Activated CD4-positive, alpha-beta T cell treated with anti-CD3 and anti-CD28 coated beads, Interleukin-2, Interleukin-4, amounts not matched to agents 100 ng/mL and 50 ng/mL, durations not matched to agents 16 hours and 8 hours (primary cell): ENCODE measurements at places on chromosomes 7 and 10.
A peak's percentile ranks its signal among the peaks of the same experiment; 100 is the strongest.

DNA sequence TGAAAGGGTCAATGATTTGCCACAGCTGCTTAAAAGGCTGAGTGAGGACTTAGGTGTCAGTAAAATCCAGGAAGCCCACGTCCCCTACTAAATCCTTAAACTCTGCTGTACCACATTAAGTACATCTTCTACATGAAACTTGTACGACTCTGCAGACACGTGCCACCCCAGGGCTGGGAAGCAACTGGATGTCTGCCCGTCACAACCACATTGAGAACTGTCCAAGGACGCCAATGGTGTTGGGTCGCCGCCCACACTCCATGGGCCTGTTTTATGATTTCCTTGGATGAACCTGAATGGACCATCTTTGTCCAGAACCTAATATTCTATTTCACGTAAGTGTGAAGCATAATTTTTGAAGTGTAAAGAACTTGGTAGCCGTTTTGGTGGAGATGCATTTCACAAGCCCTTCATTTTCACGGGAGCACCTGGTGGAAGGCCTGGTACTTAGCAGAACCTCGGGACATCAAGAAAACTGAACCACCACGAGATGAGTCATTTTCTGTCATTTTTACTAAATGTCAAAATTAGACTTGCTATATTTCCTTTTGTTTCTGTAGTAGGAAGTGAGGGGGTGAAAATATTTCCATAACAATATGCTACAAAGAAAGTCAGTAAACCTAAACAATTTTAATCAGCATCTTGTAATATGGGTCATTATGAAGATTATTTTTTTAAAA lies 134.9 kb downstream of the SFMBT2 start:
- no peak for DNase-seq

DNA sequence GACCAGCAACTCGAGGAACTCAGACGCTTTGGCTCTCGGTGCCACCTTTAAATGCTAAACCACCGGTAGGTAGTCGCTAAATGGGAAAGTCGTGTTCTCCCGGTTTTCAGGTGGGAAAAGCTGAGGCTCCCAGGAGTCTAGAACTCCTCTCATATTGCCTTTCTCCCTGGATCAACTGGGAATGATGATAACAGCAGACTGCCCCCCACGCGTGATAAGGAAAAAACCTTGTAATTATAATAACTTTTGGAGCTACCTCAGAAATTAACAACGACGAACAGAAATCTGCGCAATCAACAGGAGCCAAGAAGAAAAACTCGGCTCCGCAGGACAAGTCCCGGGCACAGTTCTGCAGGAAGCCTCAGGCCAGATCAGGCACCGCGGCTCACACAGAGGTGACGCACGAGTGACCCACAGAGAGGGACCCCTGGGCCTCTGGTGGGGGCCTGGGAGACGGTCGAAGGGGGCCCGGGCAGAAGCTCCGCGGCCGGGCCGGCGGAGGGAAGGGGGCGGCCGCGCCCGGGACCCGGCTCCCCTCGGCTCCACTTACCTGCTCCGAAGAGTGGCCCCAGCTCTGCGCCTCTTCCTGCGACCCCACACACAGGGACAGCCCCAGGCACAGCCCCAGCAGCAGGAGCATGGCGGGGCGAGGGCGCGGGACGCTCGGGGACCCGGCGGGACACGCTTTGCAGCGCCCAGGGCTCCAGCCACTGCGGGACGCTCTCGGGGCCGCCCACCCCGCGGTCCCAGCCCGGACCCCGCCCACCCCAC lies at the start of gene ITIH5:
ITIH5 (minus strand) TSS at position 714 of the 771 bp plus-strand sequence; CDS start at position 640, 74 bp downstream.
- DNase-seq, result no peak

- DNase-seq, result no peak
These were observed 4.5 kb downstream of the LRIT1 start for GRCh38 chr10:84236807-84237198.

- no peak for DNase-seq
These were observed 148.2 kb downstream of the GFRA1 start for GRCh38 chr10:116124777-116125176.

- DNase-seq, result no peak
These were observed 213.4 kb downstream of the GALNT17 start for GRCh38 chr7:71345117-71345884.

GRCh38 chr7:43465581-43466554 lies 117.0 kb upstream of the STK17A start:
- DNase-seq, result no peak

- no peak for DNase-seq
These were observed 563.9 kb upstream of the ADARB2 start for GRCh38 chr10:2301227-2301626.

DNA sequence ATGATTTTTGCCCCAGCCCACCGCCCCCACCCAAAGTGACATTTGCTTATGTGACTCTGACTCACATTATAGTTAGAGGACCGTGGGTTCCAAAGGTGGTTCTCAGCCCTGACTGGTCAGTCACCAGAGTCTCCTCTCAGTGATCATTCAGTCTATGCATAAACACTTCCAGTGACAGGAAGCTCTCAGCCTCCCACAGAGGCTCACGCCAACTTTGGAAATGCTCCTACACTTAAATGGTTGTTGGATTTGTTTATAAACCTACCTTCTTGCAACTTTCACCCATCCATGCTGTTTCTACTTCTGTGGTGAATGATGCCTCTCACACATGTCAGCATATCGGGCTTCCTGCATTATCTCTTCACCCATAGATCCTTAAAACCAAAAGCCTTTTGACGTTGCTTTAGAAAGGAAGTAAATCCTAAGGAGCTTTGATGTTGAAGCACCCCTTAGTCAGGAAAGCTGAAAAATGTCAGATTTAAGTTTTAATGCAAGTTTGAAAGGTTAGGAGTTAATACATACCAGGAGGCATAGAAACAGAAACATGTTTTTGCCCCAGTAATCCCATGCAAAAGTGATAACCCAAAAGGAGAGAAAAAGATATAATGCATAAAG lies 46.5 kb upstream of the FGL2 start:
- no peak for DNase-seq

DNA sequence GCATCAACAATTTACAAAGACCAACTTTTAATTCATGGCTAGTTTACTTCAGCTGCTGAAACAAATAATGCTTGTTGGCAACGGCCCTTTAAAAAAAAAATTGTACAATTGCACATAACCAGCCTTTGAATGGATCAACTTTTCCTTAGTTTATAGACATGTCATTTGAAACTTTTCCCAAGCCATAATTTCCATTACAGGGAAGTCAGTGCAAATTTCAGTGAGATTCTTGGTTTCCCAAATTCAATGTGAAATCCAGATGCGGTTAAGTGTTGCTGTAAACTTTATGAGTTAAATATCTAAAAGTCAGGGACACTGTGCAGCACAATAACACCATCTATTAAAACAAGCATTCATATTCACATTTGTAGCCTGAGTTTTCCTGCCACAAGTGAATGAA lies 182.2 kb downstream of the JAZF1 start:
- no peak for DNase-seq

DNA sequence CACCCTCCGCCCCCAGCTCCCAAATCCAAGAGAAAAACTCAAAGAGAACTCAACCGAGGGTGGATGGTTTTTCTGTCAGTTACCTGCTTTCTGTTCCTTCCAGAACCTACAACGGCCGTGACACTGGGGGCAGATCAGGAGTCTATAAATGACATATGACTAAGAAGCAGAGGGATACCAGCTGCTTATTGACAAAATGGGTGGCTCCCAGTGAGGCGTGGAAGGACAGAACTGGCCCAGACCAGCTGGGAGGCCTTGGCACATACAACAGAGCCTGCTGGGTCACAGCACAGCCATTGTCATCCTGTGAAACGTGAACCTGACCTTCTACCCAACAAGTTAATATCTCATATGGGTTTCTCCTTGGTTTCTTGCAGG lies 84.3 kb upstream of the ADRB1 start:
- DNase-seq, result no peak

DNA sequence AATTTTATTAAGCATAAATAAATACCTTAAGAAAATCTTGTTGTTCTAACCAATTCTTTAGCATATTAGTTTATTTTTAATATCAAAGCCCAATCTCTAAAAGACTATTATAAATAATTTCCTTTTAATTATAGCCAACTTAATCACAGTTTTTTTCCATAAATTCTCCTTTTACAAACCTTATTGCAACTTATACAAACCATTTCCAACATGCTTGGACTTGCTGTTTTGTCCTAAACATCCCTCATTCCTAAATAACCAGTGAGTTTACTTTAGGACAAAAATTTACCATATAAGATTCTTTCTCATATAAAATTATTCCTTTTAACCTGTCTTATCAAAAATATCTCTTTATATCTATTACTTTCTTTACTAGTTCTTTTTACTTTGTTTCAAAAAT lies 25.2 kb upstream of the LSM8 start:
- DNase-seq, result no peak

DNA sequence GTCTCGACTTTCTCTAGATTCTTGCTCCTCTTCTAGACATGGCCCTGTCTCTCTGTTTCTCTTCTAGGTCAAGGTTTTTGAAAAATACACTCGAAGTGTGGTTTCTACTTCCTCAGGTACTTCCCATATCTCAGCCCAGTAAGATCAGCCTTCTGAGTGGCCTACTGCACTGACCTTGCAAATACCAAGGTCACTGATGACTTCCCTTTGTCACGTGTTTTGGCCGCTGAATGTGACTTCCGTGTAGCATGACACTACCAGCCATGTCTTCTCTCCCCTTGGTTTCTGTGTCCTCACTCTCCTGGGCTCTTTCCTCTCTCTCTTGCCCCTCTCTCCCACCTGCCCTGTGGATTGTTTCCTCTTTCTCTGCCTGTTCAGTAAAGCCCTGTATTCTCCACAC lies 7.9 kb upstream of the WIPF3 start:
- DNase-seq, result no peak

DNA sequence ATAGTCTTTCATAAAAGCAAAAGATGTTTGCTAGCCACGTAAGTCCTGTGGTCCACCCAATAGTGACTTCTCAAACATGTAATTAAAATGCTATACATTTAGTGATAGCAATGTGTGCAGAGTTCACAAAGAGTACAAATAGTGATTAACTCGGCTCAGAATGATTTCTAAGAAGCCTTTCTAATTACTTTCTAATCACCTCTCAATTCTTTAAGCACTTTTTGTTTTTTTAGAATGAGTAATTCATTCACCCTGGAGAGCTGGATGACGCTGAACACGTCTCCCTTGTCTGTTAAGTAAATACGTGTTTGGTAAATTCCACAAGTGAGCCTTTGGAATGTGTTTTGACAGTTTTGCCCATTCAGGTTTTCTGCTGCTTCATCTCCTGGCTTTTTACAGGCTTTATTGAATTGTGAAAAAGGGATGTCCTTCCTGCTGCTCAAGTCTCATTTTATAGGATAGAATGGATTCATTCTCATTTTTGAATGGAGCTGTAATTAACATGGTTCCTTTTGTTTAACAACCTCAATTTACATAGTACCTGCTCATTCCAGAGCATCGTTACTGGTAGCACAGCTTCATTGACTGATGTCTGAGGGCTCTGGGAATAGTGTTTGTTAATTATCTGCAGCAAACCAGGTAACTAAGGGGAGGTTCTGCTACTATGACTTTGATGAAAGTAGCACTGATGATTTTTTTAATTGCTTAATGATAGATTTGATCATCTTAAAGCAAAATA lies 212.1 kb downstream of the VTI1A start:
- DNase-seq, result no peak

DNA sequence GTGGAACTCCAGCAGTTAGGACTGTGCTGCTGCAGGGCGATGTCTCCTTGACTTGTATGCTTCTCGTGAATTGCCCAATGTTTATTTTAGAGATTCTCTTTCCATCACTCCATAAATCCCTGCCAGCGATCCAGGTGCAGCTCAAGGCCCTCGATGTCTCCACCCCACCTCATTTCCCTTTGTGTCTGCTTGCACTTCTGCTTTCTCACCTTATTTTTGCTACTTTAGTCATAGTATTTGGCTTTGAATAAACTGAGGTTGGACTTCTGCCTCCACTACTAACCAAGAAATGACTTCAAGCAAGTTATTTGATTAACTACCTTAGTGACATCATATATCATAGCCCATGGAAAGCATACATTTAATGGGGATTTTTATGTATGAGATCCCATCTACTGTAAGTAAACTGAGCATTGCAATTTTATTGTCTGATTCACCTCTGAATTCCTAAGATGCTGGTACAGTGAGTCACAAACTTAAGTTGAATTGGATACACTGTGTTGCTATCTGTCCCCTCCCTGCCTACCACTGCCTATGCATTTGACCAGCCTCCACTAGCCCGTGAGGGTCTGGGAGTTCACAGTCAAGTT lies 255.8 kb downstream of the ABCA13 start:
- DNase-seq, result no peak

GRCh38 chr10:126387931-126388911 lies at the start of gene ADAM12:
ADAM12 (minus strand) TSS chr10:126388477; CDS start chr10:126388145, 332 bp downstream.
- DNase-seq, result no peak

DNA sequence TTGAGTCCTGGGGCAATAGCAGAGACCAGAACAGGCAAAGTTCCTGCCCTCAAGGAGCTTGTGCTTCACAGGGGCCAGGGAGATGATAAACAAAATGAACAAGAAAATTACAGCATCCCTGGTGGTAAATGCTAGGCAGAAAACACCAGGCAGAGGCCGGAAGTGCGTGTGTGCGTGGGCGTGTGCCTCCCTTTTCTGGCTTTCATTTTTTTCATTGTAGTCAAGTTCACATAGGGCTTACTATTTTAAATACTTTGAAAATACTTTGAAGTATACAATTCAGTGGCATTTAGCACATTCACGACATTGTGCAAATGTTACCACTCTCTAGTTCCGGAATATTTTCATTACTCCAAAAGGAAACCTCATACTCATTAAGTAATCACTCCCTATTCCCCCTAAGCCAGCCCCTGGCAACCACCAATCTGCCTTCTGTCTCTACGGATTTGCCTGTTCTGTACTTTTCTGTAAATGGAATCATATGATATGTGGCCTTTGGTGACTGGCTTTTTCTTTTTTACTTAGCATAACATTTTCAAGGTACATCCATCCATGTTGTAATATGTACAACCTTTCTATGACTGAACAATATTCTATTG lies 88.1 kb upstream of the PDCD4 start:
- peak; percentile 48 for DNase-seq

- no peak for DNase-seq
These were observed 16.9 kb upstream of the RHOBTB1 start for GRCh38 chr10:60960913-60961312.

DNA sequence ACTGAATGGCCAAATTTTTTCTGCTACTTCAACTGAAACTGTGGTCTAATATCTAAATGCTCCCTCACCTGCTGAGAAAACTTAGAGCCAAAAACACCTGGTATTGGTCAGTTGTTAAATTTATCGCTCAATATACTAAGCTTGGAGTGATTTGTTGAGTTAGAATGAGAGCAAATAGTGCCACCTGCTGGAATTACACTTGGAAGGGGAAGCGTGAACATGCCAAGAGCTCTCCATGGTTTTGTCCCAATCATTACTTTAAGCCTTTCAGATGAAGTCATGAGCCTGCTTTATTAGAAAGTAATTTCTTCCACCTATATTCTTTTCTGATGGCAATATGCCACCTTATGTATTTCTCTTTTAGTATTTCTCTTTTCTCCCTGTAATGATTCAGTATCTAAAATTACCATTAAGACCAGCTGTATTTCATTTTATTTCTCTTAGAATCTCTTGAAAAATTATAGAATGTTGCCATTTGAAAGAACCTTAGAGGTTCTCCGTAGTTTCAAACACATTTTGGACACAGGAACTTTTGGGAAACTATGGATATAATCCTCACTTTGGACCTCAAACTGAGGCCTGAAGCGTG lies 447.8 kb upstream of the C7orf33 start:
- DNase-seq, result peak; percentile 17
